Renal cortical epithelial cell (primary cell): ENCODE measurements at places on chromosomes 6 and 20. TPM values are rescaled to one million over a fixed set of nuclear protein-coding genes. Genes with fewer than 3 reads are reported as not detected.

GINM1 gene
- 70.5 and 91.2 TPM in 2 replicates for total RNA-seq

MARCKS gene
- total RNA-seq, result 74.0 and 94.8 TPM in 2 replicates

TBXT gene
- not detected in 2 replicates for total RNA-seq

C20orf204 gene
- 0.45 TPM in 1 of 2 replicates, not detected in the other for total RNA-seq

DNA sequence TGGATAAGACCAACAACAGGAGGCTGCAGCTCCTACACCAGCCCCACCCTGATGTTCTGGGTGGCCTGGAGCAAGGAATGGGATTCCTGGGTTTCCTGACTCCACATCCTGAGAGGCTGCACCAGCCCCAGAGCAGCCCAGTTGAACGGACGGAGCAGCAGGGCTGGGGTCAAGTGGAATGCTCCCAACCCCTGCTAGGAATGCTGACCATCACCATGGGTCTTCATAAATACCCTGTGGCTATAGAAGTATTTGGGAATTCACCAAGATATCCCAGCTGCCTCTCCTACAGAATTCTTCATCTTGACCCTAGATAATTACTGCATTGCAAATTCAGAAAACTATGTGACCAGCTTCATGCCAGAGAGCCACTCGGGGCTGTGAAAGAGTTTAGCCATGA, 180.3 kb downstream of the THBS2 start:
- DNase-seq, result peak; percentile 8

NKAPL gene
- 0.15 and 0.17 TPM in 2 replicates for total RNA-seq

NR2E1 gene
- total RNA-seq, result not detected in 2 replicates

GRCh38 chr6:53312355-53312754, 36.4 kb downstream of the ELOVL5 start:
- DNase-seq, result no peak

- no peak for DNase-seq
Observed at GRCh38 chr6:67790569-67790968, 844.5 kb upstream of the ADGRB3 start.

- no peak for DNase-seq
Observed at GRCh38 chr6:135186255-135186654, 5.1 kb downstream of the MYB start.

DNA sequence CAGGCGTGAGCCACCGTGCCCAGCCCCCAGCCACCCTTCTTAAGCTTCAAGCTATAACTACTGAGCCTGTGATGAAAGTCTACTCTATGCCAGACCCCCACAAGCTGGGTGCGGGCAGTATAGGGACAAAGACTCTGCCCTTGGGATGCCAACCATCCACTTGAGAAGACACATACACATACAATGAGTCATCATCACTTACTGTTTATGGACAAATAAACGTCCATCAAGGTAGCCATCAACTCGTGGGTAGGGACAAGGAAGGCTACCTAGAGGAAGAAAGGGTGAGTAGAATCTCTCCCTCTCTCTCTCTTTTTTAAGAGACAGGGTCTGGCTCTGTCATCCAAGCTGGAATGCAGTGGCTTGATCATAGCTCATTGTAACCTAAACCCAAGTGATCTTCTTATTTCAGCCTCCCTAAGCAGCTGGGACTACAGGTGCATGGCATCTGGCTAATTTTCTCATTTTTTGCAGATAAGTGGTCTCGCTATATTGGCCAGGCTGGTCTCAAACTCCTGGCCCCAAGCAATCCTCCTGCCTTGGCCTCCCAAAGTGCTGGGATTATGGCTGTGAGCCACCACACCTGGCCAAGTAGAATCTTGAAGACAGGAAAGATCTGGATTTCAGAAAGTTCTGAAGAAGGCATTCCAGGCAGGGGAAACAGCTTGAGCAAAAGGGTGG, 2.6 kb upstream of the TP53INP2 start:
- DNase-seq, result no peak

DNA sequence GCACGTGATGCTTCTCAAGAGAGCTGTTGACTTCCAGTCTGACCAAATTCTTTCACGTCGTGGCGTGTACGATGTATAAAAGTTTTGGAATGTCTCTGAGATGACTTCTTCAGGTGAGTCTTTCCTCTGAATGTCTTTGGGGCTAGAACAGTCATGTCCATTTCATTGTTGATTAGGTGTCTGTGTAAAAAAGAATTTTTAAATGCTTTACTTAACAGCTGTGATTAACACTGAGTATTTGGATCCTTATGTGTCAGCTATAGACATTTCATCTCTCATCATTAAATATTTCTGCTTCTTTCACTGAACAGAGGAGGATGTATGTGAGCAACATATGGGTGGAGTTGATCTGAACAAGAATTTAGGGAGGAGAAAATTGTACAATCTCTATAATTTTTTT, 29.3 kb upstream of the KIF13A start:
- no peak for DNase-seq

DNA sequence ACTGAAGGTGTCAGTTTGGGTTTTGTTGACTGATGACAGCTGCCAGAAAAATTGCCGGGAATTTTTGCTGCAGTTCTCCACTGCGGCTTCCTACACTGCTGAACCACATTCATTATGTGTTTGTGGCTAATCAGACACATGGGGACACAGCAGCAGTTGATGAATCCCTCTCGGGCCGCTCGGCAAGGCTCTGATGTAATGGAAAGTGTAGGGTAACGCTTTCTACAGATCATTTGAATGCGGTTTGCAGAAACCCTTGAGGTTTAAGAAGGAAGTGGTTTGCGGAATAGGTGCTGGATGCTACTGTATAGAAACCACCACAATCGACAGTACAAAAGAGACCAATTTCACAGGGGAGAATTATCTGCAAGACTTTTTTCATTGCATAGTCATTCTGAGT, 138.7 kb upstream of the SASH1 start:
- DNase-seq, result no peak

- no peak for DNase-seq
Observed at GRCh38 chr6:19157486-19157885, 679.7 kb upstream of the ID4 start.

DNA sequence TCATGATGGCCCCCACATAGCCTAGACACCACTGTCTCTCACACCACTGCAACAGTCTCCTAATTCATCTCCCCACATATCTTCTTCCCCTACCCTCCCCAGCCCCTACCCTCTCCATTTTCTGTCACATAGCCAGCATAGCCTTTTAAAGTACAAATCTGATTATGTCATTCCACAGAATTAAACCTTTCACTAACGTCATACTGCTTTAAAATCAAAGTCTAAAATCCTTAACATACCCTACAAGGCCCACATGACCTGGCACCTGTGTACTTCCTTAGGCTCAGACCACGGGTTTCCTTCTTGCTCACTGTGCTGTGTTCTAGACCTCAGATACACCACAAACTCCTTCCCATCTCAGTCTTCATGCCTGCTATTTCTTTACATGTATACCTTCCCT, 5.9 kb downstream of the OSTM1 start:
- DNase-seq, result no peak

- no peak for DNase-seq
Observed at GRCh38 chr20:1369970-1370369, 22.9 kb downstream of the FKBP1A start.

DNA sequence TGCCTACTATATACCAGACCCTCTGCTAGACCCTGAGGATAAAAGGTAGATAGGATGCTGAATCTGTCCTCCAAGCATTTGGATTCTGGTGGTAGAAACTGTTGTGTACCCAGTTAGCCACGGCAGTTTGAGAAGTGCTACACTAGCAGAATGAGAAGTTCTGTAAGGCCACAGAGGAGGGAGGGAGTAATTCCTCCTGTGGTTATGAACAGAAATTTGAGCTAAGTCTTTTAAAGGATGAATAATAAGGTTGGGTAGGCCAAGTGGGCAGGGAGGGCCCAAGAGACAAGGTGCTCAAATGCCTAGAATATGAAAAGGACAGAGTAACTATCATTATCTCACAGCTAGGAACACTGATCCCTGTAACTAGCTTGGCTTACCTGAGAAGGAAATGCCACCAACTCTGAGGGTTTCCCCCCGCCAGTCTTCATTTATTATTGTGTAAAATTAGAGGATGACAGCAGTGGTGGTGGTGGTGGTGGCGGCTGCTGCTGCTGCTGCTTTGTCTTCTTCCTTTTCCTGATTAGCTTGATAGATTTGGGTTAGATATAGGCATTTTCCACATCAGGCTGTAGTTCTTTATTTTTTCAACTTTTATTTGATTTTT, 243.3 kb downstream of the PRL start:
- DNase-seq, result no peak

DPM1 gene
- 79.2 and 132 TPM in 2 replicates for total RNA-seq

OR2B6 gene
- total RNA-seq, result not detected in 2 replicates

DNA sequence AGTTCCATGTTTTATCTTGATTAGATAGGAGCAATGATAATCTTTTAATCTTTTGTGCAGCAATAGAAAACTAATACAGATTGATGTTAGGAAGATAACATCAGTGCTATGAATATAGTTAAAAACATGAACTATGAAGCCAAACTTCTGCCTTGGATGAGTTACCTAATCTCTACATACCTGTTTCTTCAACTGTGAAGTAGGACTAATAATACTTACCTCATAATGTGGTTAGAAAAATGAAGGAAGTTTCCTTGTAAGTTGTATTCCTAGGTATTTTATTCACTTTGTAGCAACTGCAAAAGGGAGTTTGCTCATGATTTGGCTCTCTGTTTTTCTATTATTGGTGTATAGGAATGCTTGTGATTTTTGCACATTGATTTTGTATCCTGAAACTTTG, 111.9 kb downstream of the FRK start:
- peak; percentile 70 for DNase-seq

DNA sequence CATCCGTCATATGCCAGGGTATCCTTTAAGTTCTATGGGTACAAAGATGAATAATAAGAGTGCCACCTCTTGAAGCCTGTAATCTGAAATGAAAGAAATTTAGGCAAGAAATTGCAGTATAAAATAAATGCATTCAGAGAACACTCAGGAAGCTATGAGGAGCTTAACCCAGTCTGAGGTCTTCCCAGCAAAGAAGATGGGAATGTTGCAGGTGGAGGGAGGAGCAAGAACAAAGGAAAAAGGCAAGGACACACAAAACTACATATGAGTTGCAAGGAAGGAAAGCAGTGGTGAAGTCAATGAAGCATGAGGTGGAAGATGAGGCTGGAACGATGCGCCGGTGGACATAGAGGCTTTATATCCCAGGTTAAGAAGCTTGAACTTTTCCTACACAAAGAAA, 67.0 kb upstream of the DST start:
- DNase-seq, result no peak

- no peak for DNase-seq
Observed at GRCh38 chr6:147506704-147507114, 1.8 kb upstream of the SAMD5 start.

GRCh38 chr6:71486461-71486860, 197.8 kb downstream of the OGFRL1 start:
- no peak for DNase-seq
